ENCODE measurements at places on chromosomes 7 and 10.

DNA sequence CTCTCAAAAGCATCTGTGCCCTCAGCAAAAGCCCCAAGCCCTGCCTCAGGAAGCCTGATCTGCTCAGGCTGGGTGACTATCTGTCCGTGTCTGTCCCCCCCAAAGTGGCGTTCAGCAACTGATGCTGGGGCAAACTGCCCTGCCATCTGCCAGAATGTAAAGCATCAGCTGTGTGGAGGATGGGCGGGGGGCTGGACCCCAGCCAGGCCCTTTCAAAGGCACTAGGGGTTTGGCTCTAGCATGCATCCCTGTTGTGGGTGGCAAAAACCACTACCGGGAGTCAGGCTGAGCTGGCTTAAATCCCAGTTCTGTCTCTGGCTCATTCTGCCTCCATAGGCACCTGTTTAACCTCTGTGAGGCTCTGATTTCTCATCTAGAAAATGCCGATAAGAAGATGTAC lies 35.5 kb downstream of the GPRIN2 start:
- DNase-seq = no peak

GRCh38 chr10:97715259-97715874 lies 1.8 kb downstream of the MARVELD1 start:
- no peak for DNase-seq

- DNase-seq = no peak
These were observed 101.8 kb downstream of the IQUB start for GRCh38 chr7:123432601-123433000.

DNA sequence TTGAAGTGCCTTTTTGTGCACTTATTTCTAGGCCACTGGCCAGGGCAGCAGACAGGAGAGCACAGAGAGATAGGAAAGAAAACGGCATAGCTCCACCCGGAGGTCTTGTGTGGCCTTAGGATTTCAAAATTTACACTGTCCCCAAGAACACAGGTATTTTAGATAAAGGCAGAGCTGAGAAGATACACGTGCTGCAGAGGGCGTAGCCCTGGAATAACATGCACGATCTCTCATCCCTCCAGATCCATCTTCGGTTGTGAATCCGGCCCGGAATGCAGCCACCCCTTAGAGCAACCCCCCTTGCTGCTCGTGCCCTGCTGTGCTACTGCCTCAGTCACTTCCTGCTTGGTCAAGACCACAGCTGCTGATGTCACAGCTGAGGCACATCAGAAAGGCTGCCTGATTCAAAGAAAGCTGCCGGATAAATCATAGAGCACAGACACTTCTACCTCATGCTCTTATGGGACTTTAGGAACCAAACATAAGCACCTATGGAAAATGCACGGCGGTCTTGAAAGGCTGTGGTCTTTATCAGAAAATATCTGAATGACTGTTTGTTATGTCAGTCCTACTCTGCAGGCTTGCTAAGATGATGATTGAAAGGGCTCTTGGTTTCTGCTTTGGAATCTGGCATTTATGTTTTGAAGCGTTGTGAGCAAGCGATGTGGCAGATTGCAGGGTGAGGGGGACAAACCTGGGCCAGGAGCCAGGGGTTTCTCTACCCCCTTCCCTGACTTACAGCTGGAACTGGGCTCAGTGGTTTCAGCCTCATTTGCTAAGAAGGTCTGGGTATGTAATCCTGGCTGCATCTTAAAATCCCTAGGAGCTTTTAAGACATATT lies 152.0 kb downstream of the SVIL start:
- peak; percentile 15 for DNase-seq

- no peak for DNase-seq
These were observed 88.9 kb downstream of the C1GALT1 start for GRCh38 chr7:7271094-7271874.

DNA sequence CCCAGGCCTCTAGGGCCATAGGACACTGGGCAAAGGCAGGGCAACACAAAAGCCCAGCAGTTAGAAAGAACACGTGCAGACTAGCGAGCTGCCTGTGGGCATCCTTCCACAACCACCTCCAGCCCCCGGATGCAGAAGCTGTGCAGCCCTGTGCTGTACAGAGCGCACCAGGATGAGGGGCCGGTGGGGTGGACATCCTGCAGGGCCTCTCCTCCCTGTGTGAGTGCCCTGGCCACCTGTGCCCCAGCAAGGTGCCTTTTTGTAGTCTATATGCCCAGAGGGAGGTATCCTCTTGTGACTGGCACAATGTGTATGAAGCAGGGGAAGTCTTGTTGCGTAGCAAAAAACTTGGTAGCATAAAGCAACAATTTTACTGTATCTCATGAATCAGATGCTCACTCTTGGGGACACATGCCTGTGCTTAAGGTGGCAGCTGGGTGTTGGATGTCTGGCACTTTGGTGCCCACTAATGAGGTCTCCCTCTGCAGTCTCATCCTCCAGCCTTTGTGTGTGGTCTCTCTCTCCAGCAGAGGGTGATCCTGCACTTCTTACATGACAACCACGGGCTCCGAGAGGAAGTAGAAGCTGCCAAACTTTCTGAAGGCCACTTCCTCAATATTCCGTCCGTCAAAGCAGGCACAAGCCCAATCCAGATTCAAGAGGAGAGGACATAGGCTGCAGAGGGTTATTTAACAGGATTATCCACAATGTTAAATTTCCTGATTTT lies 8.7 kb downstream of the NCAPG2 start:
- peak; percentile 66 for DNase-seq

GRCh38 chr10:116838143-116838725 lies 11.1 kb upstream of the ENO4 start:
- no peak for DNase-seq

DNA sequence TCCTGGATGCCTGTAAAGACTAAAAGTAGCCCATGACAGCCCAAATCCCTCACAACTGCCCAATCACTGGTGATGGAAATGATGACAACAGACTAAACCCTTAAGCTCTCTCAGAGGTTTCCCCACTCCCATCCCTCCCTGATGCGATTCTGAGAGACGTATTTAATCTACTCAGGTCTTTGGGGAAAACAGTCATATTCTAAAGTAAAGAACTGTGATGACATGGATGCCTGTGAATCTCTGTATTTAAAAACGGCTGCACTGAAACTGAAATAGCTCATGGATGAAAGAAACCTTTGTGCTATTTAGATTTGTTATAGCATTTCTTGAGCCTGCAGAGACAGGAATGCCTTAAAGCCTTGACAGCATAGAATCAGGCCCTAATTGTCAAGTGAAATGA lies 28.5 kb downstream of the VPS41 start:
- DNase-seq = no peak

DNA sequence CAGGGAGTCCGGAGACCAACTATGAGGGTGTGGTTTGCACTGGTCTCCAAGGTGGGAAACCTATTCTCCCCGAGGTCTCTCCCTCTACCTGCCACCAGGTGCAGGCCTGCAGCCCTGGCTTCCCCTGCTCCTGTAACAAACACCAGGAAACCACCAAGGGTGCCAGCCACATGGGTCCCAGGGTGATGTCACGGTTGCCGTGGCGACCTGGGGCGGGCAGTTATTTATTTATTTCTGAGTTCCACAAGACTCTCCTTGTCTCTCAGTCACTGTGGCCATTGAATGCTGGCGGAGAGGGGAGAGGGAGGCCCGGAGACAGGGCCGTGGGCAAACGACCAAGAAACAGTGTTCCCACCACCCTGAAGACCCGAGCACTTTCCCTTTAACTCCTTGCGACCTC lies 27.0 kb downstream of the MMD2 start:
- no peak for DNase-seq

GRCh38 chr10:45404087-45404769 lies 30.2 kb downstream of the ALOX5 start:
- no peak for DNase-seq

- no peak for DNase-seq
These were observed 8.9 kb upstream of the GIMAP8 start for GRCh38 chr7:150441524-150441923.

DNA sequence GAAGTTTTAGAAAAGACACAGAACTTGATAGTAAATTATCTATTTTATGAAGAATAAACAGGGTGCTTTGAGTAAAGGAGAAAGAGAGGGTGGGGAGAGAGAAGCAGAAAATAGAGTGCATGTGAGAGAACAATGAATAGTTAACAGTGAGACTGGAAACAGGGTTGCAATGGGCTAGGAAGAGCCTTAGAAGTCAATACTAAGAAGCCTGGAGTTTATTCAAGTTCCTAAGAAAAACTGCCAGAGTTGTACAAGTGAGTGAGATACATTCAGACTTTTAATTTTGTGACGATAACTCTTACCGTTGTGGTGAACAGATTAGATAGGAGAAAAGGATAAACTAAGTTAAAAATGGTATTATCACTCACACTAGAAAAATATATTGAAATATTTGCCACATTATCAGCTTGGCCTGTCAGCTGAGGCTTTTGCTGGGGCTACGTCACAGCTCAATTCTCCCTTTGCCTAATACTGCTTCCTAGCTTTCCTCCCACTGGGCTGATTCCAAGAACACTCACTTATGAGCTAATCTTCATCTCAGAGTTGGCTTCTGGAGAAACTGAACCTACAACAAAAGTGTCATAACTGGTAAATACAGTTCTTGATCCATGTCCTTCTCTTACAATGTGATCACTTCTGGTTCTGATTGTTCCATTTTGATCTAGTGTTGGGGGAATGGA lies 92.7 kb downstream of the SEMA3D start:
- no peak for DNase-seq

GRCh38 chr7:120504386-120504785 lies 231.4 kb downstream of the KCND2 start:
- no peak for DNase-seq

GRCh38 chr7:157412021-157412443 lies 75.2 kb downstream of the DNAJB6 start:
- DNase-seq = peak; percentile 52

GRCh38 chr10:76043261-76043660 lies 611.8 kb downstream of the LRMDA start:
- no peak for DNase-seq

- DNase-seq = no peak
These were observed 79.9 kb upstream of the AGR3 start for GRCh38 chr7:16961641-16962040.

DNA sequence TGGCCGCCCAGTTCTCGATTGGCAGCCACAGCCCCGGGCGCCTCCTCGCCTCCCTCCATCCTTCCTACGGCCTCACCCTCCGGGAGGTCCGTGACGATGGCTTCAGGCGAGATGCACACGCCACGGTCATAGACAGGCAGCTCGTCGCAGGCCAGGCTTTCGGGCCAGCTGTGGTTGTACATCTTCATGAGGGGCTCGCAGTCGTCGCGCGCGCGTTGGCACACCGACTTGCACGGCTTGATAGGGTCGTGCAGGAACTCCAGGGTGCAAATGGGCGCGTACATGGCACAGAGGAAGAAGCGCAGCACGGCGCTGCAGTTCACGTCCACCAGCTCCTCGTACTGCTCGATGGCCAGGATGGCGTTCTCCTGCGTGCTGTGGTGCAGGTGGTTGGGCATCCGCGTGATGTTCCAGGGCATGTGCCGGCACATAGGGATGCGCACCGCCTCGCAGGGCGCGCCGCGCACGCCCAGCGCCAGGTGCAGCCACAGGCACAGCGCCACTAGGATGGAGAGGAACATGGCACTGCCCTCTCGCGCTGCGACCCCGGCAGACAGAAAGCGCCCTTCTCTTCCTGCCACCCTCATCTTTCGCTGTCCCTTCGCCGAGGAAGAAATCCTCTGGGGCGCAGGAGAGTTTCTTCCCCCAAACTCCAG lies 472 bp downstream of the SFRP4 start:
- no peak for DNase-seq

GRCh38 chr10:2925631-2926030 lies 141.7 kb upstream of the PFKP start:
- DNase-seq = peak; percentile 21

DNA sequence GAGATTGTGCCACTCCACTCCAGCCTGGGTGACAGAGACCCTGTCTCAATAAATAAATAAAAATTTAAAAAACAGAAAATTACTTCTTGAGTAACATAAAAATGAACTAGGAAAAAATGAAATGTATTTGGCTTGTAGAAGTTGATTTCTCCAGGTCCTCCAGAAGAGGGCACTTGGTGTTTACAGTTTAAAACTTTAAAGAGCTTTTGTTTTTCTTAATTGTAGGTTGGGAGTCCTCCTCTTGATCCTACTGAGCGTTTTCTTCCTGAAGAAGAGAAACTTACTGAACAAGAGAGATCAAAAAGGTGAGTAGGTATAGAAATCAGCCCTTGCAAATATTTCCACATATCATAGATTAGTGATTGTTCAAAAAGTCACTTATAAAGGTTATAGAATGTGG lies 16.2 kb downstream of the KIFBP start:
- no peak for DNase-seq

GRCh38 chr10:2658780-2659179 lies 408.6 kb upstream of the PFKP start:
- DNase-seq = no peak

GRCh38 chr7:118214051-118214832 lies 10.3 kb upstream of the ANKRD7 start:
- peak; percentile 75 for DNase-seq

- DNase-seq = no peak
These were observed 84.3 kb downstream of the CD36 start for GRCh38 chr7:80722616-80723195.

- DNase-seq = no peak
These were observed 164.0 kb upstream of the ASAH2 start for GRCh38 chr10:50415292-50415691.

- no peak for DNase-seq
These were observed 17.5 kb upstream of the GNAT3 start for GRCh38 chr7:80529362-80529761.

- DNase-seq = no peak
These were observed 135.2 kb downstream of the ADCY1 start for GRCh38 chr7:45709168-45710042.

- peak; percentile 65 for DNase-seq
These were observed 500 bp downstream of the CUL1 start for GRCh38 chr7:148699024-148699781.

- no peak for DNase-seq
These were observed 71.3 kb downstream of the ORC5 start for GRCh38 chr7:104136561-104136960.

DNA sequence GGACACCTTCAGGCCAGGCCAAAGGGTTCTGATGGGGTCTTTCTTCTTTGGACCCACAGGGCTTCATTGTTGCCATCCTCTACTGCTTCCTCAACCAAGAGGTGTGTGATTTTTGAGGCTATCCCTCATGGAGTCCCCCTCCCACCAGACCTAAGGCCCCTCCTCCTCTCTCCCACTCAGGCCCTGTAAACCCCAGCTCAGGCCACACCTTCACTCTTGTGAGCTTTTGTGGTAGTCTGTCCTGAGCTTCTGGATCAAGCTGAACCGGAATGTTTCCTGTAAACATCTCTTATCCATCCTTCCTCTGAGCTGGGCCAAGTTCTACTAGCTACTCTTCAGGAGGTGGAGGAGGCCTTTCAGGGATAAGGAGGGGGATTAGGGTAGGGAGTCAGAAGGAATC lies 13.5 kb downstream of the GHRHR start:
- no peak for DNase-seq

DNA sequence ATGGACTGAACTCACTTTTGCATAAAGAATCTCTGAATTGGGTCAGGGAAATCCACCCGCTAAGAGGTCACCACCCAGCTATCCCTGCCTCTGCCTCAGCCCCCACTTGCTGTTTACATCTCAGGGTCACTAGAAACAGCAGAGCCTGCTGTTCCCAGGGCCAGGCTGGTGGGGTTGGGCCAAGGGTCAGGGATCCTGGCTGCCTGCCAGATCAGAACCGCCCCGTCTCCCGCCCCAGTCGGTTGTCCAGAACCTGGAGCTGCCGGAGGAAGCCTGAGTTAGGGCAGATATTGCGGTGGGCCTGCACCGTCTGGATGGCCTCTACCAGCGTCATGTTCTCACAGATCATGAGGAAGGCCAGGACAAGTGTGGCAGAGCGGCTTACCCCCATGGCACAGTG lies 17.0 kb upstream of the SAMD8 start:
- no peak for DNase-seq
